ENCODE measurements at places on chromosomes 7 and 10.

- no peak for DNase-seq
Observed at GRCh38 chr7:99363286-99363685, 11.2 kb upstream of the ARPC1B start.

- no peak for DNase-seq
Observed at GRCh38 chr7:21702303-21702702, 159.5 kb downstream of the DNAH11 start.

DNA sequence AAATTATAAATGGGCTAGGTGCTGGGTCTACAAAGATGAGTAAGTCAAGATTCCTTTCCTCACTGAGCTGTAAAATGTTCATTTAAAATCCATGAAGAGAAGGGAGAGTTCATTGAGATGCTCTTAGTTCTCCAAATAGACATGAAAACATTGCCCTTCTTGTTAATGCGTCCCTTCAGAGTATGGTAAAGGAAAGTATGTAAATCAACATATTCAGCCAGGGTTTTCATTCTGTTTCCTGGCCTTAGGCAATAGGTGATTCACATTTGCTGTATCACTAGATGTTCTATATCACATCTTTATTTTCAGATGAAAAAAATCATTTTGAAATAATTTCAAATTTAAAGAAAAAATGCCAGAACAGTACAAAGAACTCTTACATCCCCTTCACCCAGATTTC lies 5.4 kb downstream of the ANKIB1 start:
- no peak for DNase-seq

DNA sequence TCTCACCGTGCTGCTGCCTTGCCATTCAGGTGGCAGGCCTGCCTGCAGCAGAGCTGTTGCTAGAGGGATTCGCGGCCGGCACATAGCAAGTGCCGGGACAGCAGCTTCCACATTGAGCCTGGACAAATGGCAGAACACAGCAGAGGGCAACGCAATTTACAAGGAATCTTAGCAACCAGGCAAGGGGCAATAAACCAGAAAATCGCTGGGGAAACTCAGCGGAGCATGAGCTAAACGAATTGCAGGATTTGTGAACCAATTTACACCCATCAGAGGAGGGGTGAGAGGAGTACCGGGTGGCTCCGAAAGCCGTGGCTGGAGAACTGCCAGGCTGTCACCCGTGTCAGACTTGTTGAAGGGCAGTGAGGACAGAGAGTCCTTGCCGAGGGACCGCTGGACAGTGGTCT lies 58.6 kb upstream of the LOXL4 start:
- DNase-seq, result no peak

DNA sequence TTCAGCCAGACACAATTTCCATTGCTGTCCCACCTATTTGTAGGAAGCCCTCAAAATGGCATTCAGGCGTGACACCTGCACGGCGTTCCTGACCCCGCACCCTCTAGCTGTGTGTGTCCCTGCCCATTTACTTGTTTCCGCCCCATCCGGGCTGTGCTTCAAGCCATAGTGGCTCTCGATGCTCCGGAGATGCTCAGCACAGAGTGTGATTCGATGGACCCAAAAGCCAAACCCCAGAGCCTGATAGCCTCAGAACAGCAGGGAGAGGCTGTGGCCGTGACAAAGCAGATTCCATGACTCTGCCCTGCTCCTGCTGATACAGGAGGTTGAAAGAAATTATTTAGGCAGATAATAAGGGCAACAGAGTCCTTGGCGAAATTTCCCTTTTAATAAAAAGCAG lies 13.4 kb downstream of the BUD31 start:
- no peak for DNase-seq

DNA sequence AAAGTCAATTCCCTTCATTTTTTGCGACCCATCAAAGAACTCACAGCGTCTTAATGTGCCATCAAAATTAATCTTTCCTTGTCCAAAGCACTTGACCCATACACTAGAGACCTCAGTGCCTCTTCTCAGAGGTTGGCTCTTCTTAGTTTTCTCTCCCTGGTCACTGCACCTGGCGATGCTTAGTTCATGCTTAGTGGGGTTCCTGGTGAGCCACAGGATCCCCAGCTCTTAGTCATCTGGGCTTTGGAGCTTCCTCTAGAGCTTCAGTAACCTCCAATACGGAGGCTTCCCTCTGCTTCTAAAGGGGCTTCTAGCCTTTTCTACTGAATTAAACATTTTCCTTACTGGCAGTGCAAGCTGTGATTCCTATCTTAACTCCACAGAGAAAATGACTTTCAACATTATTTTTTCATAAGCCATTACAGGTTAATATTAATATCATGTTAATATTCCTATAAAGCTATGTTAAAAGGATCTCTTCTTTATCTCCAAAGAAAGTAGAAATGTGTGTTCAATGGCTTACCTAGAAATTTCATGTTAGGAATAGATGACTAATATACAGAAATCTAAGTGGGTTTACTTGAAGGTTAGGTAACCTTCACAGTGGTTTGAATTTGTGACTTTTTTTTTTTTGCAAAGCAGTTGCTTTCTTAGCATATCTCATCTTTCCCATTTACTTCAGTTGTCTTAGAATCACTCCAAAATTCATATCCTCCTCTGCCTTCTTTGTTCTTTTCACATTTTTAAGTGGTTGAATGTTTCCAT lies 295.2 kb downstream of the CAMK1D start:
- no peak for DNase-seq

DNA sequence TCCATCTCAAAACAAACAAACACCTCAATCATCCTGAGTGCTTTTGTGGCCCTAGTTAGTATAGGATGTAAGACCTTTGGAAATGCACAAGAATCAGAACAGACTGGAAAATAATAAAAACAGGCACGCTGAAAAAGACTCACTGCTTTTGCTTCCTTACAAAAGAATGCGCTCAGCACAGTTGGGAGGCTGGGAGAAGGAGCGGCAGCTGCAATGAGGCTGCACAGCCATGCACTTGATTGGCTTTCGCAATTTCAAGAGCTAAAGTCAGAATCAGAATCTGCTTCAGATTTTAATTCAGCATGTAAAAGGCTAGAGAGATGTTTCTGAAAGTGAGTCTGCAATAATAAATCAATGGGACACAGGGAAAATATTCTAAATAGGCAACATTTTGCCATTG lies 97.2 kb downstream of the FRMD4A start:
- DNase-seq, result no peak

DNA sequence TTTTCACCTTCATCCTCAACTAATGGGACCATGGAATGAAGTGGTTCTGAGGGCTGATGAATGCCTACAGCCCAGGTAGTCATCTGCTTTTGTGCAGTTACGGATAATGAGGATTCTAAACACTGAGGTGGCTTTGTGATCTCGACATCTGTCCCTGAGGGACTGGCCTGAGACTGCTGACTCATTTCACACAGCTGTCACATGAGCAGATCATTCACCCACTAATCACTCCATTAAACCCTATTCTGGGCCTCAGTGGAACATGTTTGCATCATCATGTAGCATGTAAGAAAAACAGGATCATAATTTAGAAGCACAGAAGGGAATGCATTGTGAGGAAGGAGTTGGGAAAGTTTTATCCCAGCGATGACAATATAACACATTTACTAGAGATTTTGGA lies 79.4 kb upstream of the FEZF1 start:
- no peak for DNase-seq

DNA sequence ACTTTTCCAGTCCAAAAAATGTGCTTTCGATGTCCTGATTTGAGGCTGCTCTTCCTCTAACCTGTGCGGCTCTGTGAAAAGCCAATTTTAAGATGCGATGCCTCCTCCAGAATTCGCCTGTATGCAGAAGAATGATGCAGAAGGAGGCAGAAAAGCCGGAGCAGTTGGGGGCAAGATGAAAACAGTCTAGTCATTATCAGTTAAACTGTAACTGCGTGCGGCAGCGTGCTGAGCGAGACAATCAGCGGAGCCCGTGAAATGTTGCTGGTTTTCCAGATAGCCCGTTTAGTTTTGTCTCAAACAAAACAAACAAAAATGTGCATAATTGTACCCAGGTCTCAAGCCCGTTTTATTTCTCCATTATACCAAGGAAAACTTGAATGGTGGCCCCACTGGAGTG lies 137.0 kb upstream of the FGFR2 start:
- DNase-seq, result no peak

GRCh38 chr10:97842656-97843280 lies 6.9 kb upstream of the GOLGA7B start:
- no peak for DNase-seq

- no peak for DNase-seq
Observed at GRCh38 chr10:100823194-100823593, 77.8 kb downstream of the PAX2 start.

GRCh38 chr10:13489035-13489599 lies 39.7 kb downstream of the BEND7 start:
- no peak for DNase-seq

DNA sequence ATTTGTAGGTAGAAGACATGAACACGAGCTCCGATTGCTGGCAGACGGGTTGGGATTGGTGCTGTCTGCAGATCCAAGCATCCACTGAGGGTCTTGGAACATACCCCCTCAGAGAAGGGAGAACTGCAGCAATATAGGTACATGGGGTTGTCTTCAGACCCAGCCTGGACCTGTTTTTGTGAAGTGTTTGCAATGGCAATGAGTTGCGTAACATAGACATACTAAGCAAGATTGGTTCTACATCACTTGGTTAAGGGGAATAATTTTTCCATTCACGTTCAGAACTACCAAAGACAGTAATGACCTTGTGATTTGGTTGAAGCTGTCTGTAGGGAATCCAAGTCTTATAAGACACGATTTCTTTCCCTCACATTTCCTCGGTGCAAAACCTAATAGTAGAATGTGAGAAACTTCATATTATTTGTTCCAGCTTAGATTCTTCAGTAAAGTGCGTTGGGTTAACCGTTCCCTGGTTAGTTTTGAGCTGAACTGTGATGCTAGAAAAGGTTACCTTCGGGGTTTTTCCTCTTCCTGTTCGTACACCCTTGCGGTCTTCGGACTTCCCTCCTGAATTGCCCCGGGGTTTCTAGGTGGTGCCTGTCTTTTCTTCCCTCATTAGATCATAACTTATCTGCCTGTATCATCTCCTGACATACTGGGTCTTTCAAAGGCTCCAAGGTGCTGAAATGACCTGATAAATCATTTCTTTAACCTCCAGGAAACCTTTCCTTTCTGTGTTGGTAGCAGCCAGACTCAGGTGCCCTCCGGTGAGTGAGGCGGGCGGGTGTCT lies 14.4 kb downstream of the PROSER2 start:
- DNase-seq, result no peak

GRCh38 chr7:40283391-40283790 lies 148.6 kb downstream of the SUGCT start:
- DNase-seq, result no peak

- no peak for DNase-seq
Observed at GRCh38 chr7:86199881-86200614, 443.7 kb upstream of the GRM3 start.

DNA sequence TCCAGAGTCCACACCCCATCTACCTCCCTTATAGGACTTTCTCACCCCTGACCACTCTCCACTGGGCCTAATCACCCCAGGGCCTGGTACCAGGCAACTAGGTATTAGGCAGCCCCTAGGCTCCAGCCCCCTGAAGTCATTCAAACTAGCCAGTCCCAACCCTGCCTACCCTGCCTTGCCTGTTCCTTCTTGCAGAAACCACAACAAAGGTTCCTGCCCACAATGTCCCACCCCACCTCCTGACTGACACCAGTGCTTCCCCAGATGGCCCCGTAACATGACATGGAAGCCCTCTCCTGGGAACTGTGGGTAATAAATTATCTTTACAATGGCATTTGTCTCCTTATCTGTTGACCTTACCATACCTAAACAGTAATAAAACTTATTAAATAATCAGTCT lies 100.6 kb upstream of the PDE1C start:
- DNase-seq, result no peak
